Ureter (tissue), 1 donor: ENCODE measurements at places on chromosomes 5 and 9. TPM values are rescaled to one million over a fixed set of nuclear protein-coding genes. Genes with fewer than 3 reads are reported as not detected.

DNA sequence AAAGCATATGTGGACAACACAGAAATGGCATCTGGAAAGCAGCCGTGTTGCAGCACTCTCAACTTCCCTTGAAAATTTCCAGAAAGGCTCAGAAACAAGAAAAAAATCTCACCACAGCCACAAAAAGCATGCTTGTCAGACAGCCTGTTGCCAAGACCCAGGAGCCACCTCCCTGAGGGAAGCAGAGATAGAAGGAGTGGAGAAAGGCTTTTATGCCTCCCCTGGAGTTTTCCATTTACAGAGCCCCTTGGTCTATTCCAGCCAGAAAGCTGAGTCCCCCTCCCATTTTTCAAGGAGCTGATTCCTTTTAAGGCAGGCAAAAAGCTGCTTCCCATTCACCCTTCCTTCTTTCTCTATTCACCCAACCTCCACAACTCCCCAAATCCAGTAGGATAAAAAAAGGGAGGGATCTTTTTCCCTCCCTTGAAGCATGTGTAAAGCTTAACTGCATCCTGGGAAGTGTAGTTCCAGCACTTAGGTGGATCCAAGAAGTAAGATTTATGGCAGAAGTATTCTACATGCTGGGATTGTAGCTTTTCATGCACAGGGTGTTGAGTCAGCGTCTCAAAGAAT lies 37.1 kb upstream of the PALM2AKAP2 start:
- DNase-seq: no peak

DNA sequence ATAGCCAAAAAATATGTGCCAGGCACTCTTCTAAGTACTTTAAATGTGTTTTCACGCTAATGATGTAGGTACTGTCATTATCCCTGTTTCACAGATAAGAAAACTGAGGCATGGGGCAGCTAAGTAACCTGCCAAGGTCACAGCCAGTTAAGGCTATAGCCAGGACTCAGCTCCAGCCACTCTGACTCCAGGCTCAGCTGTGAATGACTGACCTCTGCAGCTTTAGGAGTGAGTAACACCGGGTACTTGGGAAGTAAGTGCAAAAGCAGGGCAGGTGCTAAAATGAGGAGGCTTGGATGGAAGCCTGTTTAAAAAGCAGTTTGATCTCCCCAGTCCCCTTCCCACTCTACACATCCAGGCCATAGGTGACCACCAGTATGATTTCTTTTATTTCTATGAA lies 10.6 kb upstream of the SHC3 start:
- no peak for DNase-seq

DNA sequence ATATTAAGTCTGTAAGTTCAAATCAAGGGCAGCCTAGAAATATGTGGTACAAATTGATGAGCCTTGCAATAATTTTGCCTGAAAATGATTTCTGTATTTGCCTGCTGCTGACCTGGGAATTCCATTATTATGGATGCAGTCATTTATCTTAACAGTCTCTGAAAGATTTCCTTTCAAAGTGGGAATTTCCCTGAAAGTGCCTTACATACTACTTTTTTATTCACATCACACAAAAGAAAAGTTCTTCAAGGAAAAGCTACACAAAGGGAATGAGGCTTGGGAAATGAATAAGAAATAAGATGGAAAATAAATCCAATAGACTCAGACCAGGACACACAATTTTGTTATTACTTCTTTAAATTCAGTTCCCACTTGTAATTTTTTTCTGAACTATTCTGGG lies 537.8 kb upstream of the PTGER4 start:
- DNase-seq: no peak

GRCh38 chr5:10276691-10277090 lies 26.6 kb downstream of the CCT5 start:
- peak; percentile 6 for DNase-seq

The HIGD2A gene
- total RNA-seq: 145 TPM
